Activated naive CD8-positive, alpha-beta T cell treated with anti-CD3 and anti-CD28 coated beads for 36 hours (primary cell): ENCODE measurements at places on chromosomes 2 and 18.
A peak's percentile ranks its signal among the peaks of the same experiment; 100 is the strongest.

DNA sequence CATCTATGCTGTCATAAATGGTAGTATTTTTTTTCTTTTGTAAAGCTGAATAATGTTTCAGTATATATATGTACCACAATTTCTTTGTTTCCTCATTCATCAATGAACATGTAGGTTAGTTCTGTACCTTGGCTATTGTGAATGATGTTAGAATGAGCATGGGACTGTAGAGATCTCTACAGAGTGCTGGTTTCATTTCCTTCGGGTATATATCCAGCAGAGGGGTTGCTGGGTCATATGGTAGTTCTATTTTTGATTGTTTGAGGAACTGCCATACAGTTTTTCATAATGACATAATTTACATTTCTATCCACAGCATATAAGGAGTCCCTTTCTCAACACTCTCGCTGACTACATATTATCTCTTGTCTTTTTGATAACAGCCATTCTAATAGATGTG is 243.5 kb downstream of the CDH7 start:
- DNase-seq, result no peak

- DNase-seq, result no peak
Measured at GRCh38 chr18:77373730-77374445, 124.2 kb downstream of the GALR1 start.

DNA sequence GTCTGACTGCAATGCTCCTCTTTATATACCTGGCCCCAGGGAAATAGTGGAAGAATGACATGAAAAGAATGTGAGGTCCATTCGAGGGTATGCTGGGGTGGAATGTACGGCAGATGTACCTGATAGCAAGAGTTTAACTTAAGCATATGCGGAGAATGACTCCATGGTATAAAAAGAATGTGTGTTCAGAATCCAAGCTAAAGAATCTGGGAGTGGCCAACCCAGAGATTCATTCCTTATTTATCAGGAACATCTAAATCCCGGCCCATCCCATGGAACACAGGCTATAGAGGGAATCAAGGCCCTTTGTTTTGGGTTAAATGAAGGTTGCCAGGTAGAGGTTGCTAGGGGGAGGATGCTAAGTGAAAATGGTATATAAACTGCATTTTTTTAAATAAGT is 150.0 kb downstream of the ZNF385B start:
- no peak for DNase-seq

DNA sequence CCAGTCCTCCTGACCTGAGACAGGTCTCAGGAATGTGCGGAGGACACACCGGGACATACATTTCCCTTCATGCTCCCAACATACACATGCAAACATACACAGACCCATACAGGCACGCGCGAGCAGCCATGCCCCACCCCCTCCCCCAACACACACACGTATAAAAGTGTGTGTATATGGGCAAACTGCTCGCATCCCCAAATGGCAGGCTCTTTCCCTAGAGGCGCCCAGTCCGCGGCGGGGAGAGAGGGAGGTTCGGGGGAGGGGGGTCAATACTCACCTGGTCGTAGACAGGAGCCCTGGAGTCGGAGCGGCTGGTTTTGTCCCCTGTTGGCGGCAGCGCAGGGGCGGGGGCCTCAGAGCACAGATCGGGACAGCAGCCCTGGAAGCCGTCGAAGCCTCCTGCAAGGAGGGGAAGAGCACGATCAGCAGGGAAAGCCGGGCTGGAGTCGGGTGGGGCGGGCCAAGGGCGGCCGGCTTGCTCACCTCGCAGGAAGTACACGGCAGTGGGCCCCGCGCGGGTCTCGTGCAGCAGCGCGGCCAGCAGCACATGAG is 682 bp downstream of the DUSP2 start:
- DNase-seq, result peak; percentile 57

- DNase-seq, result no peak
Measured at GRCh38 chr2:159053161-159054031, 85.0 kb downstream of the TANC1 start.

DNA sequence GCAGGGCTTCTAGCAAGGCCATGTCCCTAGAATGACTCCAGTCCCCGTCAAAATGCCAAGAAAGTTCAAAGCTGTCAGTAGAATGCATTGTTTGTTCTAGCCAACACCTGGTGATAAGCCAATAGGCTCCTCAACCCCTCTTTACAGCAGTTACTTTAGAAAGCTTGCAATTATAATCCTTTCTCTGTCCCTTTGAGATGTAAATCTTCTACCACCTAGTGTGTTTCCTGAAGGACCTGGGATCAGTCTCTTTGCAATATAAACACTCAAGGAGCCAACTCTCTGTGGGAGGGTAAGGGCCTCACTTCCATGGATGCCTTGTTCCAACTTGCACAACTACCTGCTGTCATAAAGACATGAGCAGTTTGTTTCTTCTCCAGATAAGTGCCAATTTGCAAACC is 301.8 kb downstream of the NBAS start:
- no peak for DNase-seq

DNA sequence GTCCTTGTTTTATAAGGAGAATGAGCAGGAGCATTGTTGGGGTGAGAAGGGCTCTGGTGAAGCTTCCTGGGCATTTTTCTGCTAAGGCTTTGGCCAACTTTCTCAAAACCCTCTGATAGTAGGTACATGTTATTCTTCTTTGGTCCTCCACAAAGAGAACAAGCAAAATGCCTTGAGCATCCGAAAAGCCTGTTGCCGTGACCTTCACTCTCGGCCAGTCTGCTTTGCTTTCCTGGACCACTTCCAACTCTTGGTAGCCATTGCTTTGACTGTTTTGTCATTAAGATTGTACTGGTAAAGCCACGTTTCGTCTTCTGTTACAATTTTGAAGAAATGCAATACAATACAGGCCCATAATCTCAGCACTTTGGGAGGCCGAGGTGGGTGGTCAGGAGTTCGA is 27.4 kb upstream of the ALLC start:
- DNase-seq, result no peak

DNA sequence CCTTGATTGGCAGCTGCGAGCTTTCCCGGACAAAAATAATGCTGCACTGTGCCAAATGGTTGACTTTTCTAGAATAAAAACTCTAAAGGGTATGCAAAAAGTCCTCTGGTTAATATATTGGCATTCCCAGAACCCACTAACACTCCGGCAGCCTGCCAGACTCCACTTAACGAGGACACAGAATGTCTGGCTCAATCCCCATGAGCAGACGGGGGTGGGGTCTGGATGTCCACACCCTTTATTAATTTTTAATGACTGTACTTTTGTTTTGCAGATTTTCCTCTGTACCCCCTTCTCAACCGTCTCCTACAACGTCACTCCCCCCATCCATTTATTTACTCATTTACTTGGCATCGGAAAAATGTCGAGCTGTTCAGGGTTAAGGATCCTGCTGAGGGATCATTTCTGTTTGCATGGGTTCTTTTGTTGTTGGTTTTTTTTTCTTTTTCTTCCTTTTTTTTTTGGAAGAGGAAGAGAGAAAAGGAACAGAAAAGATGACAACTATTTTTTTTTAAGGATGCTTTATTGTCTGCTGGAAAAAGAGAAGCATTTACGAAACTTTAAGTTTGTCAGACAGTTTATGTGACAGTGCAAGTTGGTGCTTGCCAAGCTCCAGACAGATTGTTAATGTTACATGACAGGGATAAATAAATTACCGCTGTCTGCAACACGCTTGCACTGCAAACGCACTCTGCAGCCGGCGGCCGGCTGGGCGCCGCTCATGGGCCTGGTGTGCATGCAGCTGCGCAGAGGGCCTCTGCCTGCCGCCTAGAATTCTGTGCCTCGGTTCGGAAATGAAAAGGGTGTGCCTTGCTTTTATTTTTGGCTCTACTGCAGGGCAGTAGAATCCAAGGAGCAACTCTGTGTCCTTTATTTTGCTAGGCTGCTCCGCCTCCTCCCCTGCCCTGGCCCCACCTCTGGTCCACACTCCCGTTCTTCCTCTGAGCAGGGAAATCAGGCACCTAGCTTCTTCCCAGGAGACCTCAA is 3.6 kb downstream of the LDLRAD4 start:
- no peak for DNase-seq

GRCh38 chr2:149507974-149508373 is 79.6 kb downstream of the MMADHC start:
- DNase-seq, result no peak

GRCh38 chr2:68163641-68164040 is 6.0 kb downstream of the PNO1 start:
- DNase-seq, result no peak

- no peak for DNase-seq
Measured at GRCh38 chr2:227610123-227610522, 4.5 kb downstream of the SCYGR3 start.

- DNase-seq, result no peak
Measured at GRCh38 chr2:177909962-177910361, 162.6 kb downstream of the PDE11A start.

DNA sequence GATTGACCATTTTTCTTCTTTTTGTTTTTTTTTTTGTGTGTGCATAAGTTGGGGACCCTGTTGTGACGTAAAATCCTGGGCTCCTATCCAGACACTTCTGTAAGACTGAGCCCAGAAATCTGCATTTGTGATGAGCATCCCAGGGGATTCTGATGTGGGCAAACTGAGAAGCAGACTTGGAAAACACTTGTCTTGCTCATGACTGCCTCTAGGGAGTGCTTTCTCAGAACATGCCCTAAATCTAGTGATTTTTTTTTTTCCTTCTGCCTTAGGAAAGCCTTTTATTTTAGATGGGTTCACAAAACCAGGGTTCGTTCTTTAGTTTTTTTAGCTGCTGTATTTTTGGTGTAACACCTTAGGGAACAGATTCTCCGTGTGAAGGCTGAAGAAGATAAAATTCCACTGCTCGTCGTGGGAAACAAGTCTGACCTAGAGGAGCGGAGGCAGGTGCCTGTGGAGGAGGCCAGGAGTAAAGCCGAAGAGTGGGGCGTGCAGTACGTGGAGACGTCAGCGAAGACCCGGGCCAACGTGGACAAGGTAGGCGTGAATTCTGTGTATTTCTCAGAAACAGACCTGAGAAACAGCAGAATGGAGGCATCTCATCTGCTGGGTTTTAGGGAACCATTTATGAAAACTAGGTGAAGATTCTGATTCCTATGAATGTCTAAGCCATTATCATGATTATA is 36.7 kb downstream of the RALB start:
- DNase-seq, result no peak

GRCh38 chr2:16584824-16585540 is 80.7 kb downstream of the CYRIA start:
- DNase-seq, result no peak

DNA sequence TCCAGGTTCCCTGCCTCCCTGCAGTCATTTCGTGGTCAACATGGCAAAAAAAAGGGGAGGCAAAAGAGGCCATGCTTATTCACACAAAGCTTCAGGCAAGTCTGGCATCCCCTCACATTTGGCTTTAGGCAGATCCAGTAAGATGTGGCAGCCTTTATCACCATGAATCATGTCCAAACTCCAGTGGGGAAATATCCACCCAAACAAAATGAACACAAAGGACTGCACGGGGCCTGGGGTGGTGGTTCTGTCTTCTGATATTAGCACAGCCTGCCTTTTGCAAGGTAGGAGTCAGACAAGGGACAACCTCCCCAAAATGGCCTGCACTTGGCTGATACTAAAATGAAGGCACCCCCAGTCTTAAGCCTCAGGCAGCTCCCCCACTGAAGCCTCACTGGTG is 129.9 kb downstream of the ZBTB7C start:
- DNase-seq, result no peak

DNA sequence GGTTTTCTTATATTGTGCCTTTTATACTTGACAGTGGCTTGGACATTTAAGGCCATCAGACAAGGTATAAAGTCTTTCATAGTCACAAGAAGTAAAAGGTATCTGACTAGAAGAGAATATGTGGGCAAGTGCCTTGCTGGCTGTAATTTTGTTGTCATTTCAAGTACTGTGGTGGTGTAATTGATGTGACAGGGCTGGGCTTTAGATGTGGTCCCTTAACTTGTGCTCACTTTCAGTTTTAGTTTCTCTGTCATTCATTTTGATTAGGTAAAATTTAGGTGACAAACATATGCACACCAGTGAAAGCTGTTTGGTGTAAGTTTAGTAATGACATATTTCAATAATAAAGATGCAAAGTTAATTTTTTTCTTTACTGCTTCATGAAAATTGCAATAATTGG is 31.2 kb upstream of the TBR1 start:
- peak; percentile 14 for DNase-seq

- no peak for DNase-seq
Measured at GRCh38 chr18:21916594-21916993, 176.0 kb downstream of the MIB1 start.

DNA sequence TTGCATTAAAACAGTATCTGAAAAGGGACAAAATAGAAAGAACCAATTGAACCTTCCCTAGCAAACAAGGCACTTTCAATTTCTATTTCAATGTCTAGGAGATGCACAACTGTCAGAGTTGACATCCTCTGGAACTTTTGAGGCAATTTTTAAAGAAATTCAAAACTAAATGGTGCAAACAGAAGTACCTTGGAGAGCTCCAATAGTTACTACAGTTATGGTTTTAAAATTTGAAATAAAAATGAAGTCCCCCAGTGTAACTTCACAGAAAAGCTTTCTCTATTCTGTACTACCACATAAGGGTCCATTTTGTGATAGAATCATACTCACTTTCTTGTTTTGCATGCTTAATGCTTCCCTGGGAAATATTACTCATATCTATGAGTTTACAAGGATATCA is 162.1 kb downstream of the KCNH7 start:
- no peak for DNase-seq

- DNase-seq, result no peak
Measured at GRCh38 chr2:219603771-219604170, 6.1 kb downstream of the STK11IP start.

GRCh38 chr2:24984912-24985311 is 13.2 kb upstream of the DNAJC27 start:
- no peak for DNase-seq

GRCh38 chr2:233131936-233132720 is 72.0 kb downstream of the INPP5D start:
- DNase-seq, result no peak

GRCh38 chr18:76351961-76352581 is 143.0 kb downstream of the ZNF516 start:
- DNase-seq, result no peak

DNA sequence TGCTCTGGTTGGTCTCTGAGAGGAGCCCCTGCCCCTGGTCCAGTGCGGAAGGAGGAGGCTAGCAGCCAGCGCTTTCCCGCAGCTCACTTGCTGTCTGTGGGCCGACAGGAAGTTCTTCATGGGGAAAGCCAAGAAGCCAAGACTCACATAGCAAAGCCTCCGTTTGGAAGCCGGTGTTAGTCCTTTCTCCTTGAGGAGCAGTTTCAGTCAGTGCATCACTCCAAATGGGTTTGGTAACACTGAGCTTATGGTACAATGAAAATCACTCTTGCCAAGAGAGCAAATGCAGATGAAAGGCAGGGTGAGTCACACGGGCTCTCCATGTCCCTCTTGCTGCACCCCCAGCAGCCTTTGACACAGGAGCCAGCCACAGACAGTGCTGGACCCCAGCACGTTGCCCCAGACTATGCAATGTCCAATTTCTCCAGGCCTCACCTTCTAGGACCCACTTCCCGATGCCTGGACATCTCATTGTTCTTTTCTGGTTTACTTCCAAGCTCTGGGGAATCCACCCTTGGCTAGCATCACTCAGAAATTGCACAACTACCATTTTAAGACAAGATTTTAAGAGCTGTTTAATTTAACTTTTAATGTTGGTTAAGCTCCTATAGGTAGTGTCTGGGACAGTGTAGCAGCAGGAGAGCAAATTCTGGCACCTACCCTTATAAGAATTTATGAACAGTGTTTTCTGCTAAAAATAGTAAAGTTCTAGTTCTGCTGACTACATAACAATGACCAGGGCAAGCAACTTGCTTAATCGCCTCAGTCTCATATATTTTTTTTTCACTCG is 174.9 kb downstream of the ASB1 start:
- DNase-seq, result no peak
